GM12892 (cell line): ENCODE measurements at places on chromosomes 2 and 18.

GRCh38 chr2:147365622-147366021 is 479.2 kb upstream of the ACVR2A start:
- DNase-seq = no peak

DNA sequence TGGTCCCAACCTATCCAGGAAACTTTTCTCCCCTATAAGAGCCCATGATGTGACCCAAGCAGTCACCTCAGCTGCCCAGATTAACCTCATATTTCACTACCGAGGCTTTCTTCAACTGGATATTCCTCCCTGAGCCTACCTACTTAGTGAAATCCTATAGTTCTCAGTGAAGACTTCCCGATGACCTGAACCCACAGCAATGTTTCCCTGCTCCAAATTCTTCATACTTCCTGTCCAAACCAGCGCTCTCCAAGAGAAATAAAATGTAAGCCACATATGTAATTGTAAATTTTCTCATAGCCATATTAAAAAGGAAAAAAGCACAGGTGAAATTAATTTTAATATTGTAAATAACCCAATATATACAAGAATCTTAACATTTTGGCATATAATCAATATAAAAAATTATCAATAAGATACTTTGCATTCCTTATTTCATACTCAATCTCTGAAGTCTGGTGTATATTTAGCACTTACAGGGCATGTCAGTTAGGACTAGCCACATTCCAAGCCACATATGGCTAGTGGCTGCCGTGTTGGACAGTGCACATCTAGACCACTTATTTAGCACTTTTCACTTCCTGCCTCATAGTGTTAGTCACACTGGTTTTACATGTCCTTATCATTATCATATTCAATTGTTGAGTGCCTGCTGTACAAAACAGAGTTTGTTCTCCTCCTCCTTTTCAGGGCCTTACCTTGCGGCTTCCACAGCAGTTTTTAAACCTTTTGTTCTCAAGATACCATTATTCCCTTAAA is 1.9 kb upstream of the STAT4 start:
- DNase-seq = no peak

- no peak for DNase-seq
These were observed 8.2 kb downstream of the WDFY1 start for GRCh38 chr2:223936862-223937326.

DNA sequence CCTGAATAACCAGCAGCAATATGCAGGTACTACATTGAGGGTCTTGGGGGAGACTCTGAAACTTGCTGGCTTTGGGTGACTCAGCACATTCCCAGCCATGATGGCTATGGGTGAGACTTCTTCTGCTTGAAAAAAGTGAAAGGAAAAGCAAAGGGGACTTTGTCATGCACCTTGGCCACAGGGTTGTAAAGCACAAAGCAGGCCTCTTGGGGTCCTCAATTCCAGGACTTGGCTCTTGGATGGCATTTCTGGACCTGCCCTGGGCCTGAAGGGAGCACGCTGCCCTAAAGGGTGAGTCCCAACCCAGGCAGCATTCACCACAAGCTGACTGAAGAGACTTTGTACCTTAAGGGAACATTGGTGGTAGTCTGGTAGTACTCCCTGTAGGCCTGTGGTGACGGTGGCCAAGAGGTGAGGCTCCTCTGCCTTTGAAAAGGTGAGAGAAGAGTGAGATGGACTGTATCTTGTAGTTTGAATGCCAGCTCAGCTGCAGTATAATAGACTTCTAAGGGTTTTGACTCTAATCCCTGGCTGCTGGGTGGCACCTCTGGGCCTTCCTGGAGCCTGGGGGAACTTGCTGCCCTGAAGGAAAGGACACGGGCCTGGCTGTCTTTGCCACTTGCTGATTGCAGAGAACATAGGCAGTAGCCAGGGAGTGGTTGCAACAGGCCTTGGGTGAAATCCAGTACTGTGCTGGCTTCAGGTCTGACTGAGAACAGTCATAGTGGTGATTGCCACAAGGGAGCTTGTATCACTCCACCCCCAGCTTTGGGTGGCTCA is 36.5 kb upstream of the CYTIP start:
- no peak for DNase-seq

DNA sequence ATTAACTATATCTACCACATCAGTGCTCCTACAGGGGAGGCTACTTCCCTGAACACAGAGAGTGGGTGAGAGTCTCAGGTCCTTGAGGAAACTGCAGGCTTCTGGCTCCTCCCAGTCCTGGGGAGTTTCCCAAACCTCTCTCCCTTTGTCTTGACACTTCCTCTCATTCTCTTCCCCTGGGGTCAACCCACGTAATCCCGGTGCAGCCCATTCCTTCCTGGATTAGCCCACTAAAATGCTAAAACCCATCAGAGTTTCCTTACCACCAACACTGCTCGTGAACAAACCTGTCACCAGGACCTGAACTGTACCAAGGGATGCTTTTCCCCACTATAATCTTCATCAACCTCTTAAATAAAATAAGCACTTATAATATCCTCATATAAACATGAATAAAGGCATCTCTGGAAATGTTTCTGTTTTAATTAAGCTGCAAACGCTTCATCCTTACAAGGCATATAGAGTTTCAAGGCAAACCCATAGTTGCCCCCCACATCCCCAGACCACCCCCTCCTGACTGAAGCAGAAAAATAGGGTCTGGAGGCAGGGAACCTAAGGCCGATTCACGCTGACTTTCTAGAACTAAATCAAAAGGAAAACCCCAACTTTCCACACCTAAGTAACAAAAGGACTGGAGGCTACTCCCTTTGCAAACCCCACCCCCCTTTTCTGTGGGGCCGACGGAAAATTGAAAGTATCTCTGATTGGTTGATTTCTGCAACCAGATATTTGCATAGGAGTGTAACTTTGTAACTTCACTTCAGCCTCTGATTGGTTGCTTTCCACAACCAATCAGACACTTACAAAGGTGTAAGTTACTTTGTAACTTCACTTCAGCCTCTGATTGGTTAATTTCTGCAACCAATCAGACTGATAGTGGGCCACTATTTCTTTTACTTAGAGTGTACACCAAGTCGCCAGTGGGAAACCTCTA is 19.0 kb downstream of the TMSB10 start:
- DNase-seq = no peak

DNA sequence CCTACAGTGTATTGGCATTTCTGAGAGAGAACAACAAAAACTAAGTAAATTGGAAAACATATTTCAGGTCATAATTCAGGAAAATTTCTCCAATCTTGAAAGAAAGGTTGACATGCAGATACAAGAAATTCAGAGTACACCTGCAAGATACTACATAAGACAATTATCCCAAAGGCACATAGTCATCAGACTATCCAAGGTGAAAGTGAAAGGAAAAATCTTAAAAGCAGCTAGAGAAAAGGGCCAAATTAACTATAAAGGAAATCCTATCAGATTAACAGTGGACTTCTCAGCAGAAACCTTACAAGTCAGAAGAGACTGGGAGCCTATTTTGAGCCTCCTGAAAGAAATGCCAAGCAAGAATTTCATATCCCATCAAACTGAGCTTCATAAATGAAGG is 449.0 kb upstream of the MMADHC start:
- DNase-seq = no peak

GRCh38 chr18:53864770-53865169 is 359.7 kb downstream of the MBD2 start:
- DNase-seq = no peak

DNA sequence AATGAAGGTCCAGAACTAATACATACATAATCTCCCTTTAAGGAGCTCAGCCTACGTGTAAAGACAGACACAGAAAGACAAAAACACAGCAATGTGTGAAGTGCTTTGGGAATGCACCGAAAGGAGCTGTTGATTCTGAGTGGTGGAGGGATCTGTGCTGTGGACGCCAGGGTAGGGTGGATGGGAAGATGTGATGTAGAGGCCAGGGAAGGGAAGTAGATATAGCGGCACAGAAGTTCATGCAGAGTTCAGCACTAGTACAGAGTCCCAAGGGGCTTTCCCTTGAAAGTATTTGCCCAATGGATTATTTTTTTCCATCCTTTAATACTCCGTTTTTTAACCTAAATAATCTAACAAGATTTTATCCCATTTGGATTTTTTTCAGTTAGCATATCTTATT is 32.1 kb upstream of the DOCK10 start:
- DNase-seq = no peak

DNA sequence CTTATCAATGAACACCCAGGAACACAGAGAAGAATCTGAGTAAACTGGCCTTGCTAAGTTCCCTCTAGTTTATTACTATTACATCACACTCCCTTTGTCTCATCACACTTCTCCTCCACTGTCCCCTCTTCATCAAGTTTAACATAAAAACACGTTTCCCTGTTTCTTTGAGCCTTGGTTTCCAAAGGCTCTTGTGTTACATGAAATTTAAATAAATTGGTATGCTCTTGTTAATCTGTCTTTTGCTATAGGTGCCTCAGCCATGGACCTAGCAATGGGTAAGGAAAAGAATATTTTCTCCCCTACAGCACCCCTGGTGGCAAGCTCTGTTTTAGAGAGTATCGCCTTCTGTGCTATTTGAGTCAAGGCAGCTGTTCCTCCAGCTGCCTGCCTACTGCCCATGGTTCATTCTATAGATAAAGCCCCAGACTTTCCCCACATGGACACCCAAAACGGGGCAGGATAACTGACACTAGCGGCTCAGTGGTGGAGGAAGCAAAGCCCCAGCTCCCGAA is 31.8 kb downstream of the TGIF1 start:
- DNase-seq = no peak

GRCh38 chr2:24490181-24490689 is 819 bp upstream of the NCOA1 start:
- no peak for DNase-seq

DNA sequence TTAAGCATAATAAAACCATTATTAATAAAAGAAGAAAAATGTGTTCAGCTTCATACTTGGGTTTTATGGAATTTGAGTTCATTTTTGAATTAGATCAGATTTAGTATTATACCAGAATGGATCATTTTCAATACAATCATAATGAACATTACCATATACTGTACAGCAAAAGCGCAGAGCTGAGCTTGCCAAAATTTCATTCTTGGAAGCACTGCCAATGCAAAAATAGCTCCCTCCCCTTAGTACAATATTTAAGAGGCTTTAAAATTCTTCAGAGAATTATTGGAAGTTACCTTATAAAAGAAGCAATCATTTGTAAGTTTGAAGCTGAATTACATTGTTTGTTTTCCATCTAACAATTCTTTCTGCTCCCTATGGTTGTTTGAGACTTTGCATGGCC is 938.1 kb upstream of the SLC39A10 start:
- DNase-seq = no peak

GRCh38 chr2:17363846-17364245 is 154.4 kb downstream of the RAD51AP2 start:
- DNase-seq = no peak

- no peak for DNase-seq
These were observed 13.5 kb downstream of the PASK start for GRCh38 chr2:241135737-241136136.

DNA sequence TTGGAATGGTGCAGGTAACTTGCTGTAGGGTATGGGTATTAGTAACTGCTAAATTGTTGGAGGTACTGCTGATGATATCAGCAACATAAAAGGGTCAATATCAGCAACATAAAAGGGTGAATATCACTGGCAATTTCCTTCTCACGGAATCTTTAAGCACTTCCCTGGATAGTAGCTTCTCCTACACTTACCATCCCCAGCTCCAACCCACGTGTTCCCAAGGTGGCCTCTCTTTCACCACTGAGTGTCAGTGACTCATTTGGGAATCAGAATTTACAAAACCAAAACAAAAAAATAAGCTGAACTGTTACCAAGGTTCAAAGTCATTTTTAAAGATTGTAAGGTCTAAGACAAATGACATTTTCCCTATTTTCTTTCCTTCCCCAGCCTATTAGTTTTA is 70.8 kb downstream of the LRP2 start:
- DNase-seq = no peak

DNA sequence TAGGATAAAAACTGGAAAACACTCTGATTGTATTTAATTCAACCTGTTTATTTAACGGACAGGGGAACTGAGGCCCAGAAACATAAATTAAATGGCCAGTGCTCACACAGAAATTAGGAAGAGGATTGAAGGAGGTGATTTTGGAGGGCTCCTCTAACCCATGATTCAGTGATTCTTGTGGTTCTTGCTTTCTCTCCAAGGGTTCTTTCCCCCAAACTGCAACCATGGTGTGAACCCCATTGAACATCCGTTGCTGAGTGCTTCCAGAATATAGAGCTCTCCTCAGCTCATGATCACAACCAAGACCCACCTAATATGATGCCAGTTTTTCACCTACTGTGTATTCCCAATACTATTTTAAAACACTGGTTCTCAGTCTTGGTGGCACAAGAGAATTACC is 41.4 kb downstream of the BMP10 start:
- DNase-seq = no peak

GRCh38 chr2:26484579-26484978 is 6.7 kb upstream of the OTOF start:
- no peak for DNase-seq

DNA sequence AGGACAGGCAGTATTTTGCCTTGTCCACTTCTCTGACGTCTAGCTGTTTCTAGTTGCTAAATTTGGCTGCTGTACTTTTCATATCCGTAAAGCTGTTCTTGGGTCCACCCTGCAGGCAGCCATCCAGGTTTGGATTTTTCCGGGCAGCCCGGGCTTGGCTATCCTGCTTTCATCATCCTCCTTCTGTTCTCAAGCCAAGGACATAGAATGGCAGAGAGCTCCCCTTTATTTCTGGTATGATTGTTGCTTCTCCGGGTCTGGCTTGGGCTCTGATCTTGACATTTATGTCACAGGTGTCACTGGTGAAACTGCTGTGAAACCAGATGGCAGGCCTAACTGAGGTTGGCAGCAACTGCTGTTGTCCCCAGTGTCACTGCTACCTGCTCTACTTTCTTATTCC is 35.5 kb downstream of the SCN2A start:
- no peak for DNase-seq

DNA sequence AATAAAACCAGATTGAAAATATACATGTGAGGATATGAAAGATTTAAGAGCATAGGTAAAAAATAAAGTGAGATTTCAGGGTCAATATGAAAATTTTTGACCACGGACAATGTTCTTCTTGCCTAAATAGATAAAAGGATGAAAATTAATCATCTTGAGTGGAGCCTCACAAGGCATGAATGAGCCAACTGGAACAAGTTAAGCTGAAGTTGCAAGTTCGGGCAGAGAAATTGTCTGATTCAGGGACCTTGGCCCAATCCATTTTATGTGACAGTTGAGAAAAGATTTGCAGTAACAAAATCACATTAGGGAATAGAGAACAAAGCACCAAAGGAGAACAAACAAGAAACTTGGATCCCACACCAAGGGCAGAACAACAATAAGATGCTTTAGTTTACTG is 305.3 kb downstream of the TMX3 start:
- DNase-seq = no peak

GRCh38 chr2:237618449-237618848 is 8.9 kb upstream of the LRRFIP1 start:
- no peak for DNase-seq
